ENCODE measurements at places on chromosomes 4 and X.

DNA sequence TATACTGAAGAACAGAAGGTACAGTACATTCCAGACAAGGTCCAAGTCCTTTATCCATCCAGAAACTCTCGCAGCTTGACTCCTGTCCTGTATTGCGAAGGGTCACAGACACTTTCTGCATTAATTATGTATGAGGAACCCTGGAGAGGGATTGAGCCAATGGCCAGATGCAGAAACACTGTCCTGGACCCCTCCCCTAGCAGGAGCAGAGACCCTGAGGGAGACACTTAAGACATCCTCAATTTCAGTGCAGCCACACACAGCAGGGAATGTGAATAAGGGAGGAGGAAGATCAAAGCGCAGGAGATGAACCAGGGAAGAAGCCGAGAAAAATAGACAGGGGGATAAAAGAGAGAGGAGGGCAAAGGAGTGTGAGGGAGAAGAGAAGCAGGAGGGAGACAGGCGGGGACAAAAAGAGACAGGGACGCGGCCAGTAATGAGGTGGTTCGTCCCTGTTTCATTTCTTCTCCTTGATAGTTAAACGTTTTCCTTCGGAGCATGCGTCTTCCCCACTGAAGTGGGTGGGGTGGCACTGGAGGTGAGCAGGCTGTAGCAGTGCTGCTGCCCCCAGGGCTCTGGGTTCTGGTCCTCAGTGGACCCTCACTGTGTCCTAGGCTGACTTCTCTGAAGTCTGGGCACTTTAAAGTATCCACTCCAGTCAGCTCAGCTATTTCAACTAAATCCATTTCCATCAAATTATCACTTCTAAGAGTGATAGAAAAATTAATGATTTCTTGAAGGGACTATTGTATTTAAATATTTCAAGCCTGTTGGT is 356.4 kb upstream of the NOCT start:
- no peak for DNase-seq

DNA sequence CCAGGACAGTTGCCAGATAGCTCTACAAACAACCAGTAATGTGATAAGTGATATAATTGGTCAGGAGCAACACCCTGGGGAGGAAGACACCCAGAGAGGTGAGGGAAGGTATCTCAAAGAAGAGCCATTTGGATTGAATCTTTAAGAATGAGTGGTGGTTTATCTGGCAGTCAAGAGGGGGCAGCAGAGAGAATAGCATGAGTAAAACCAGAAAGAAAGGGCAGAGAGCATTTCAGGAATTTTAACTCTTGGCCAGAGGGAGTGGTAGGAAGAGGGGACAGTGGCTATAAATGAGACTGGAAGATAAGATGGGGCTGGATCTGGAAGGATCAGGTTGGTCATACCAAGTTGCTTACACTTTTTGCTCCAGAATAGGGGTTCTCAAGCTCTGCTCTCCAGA is 5.9 kb upstream of the SEPTIN6 start:
- DNase-seq, result no peak

- DNase-seq, result no peak
These were observed 52.8 kb upstream of the CCSER1 start for GRCh38 chr4:90074322-90074886.

GRCh38 chr4:53981567-53981966 is 82.8 kb downstream of the CHIC2 start:
- DNase-seq, result no peak

DNA sequence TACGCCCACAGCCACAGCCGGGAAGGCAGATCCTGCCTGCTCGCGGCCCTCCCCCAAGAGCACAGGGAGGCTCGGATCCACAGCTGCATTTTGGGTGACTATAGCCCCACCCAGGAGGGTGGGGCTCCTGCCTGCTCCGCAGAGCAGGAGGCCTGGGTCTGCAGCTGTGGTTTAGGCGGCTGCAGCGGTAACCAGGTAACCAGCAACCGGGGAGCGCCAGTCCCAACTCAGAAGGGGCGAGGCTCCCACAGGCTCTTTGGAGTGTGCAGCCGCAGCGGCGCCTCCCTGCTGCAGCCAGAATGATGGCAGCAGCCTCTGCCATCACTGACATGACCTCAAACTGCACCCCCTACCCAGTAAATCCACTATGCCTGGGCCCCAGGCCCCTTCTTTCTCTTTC is 148.0 kb upstream of the F9 start:
- DNase-seq, result no peak

DNA sequence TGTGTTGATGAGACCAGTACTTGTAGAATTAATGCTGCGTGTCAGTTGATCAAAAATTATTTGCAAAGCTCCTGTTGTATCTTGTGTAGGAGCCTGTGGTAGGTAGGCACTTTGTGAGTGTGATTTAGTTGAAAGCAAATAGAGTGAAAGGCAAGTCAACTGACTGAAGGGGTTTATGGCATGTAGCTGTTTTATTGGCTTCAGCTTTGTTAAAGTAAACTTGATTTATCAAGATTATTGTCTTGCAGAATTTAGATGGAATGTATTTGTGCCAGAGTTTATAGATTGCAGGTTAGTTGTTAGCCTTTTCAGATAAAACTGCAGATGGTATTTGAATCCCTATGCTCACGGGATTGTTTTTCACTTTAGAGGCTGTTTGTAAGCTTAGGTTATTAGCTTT is 128.0 kb downstream of the FRAS1 start:
- DNase-seq, result no peak

GRCh38 chrX:152823657-152824056 is 6.9 kb downstream of the CETN2 start:
- DNase-seq, result no peak

GRCh38 chr4:127486248-127486647 is 146.5 kb upstream of the INTU start:
- no peak for DNase-seq

DNA sequence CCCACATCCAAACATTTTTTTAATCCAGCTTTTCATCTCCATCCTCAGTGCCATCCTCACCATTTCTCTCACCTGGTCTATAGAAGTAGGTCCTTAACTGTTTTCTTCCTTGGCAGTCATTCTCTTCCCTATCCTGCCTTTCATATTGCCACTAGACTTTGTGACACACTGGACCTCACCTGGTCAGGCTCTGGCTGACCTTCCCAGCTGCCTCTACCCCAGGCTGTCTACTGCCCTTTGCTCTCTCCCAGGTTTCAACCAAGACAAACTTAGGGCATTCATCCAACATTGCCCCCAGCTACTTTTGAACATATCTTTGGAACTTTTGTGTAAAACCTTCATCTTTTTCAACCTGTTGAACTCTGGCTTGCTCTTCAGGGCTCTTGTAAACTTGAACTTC is 39.8 kb downstream of the TRAPPC11 start:
- DNase-seq, result no peak

DNA sequence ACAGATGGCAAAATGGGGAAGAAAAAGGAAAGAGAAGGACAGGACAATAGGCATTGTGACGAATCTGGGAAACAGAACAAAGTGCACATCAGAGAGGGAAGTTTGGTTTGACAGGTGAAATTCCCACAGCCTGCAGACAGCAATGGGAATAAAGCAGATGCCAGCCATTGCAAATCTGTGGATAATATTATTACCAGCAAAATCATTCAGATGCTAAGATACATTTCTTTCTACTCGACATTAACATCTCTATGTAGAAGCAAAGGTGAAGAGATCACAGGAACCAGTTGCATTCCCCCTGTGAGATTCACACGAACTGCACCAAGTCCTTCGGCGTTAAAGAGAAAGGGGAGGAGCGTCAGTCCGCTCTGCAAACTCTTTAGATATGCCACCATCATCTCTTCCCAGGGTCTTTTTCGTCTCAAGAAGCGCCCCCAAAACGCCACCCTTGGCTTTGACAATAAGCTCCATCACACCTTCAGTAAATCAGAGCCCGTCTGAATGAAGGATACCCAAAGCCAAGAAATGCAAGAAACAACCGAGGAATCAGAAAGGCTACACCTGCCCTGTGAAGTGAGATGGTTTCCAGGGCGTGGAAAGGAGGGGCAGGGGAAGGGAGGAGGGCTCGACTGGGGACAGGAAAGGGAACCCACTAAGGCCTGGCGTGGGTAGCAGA is 1.9 kb downstream of the NEUROG2 start:
- DNase-seq, result no peak

DNA sequence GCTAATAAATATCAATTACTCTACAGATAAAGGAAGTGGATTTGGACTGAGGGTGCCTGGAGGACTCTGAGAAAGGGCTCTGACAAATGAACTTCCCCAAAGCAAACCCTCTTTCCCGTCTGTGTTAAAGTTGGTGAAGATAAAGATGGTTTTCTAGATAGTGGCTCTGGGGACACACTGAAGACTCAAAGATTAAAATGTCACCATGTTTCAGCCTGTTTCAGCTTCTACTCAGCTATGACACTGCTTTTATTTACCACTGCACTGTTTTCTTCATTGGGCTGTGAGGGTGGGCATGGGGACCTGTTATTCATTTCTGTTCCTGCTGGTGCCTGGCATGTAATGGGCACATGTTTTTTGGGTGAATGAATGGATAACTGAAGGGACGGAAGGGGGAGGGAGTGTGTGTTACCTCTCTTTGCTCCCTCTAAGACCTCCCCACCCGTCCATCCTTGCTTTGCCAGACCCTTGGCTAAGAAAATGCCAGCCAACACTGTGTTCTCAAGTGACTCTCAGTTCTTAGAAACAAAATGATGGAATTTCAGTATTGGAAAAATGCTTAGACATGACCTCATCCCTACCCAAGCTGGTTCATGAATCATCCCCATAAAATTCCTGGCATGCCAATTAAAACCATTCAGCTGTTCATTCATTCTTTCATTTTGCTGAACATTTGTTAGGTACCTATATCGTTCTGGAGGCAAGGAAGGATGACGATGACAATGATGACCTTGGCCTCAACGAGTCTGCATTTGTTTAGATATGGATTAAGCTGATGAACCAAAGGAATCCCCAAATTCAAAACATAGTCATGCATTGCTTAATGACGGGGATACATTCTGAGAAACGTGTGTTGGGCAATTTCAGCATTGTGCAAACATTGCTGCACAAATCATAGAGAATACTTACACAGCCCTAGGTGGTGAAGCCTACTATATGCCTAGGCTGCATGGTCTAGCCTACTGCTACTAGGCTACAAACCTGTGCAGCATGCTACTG is 13.4 kb upstream of the STK32B start:
- no peak for DNase-seq

- no peak for DNase-seq
These were observed 26.1 kb upstream of the CBLL2 start for GRCh38 chrX:22246620-22247019.

GRCh38 chr4:69066945-69067344 is 29.3 kb upstream of the UGT2B7 start:
- no peak for DNase-seq

GRCh38 chr4:176002007-176002613 is 63.5 kb upstream of the WDR17 start:
- no peak for DNase-seq

DNA sequence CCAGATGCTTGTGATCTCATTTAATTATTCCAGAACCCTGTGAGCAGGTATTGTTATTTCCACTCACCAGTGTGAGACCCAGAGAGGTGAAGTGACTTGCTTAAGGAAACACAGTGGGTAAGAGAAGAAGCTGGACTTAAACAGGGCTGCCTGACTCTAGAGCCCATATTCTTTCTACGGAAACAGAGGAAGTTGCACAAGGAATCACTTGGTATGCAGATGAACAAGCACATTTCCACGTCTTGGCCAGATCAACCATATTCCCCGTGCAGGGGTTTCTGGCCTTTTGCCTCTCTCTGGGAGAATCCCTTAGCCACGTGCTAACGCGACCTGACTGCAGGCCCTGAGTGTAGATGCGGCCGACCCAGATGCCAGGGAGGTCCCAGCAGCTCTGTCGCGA is 195.5 kb upstream of the ATP6AP2 start:
- no peak for DNase-seq

DNA sequence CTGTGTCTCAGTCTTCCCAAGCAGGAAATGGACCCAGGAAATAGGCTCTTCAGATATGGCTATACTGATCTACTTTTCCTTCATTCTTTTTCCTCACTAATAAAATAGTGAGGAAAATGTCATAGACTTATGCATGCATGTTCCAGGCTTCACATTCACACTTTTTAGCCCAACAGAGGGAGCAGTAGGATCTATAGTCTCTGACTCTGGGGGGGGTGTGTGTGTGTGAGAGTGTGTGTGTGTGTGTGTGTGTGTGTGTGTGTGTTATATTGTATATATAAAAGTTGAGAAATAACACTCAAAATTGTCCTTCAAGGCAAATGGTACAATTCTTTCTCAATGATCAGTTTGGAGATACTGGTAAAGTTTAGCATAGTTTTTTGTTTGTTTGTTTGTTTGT is 297.2 kb upstream of the GALNT7 start:
- no peak for DNase-seq

- DNase-seq, result peak; percentile 66
These were observed 10.0 kb upstream of the ASMTL start for GRCh38 chrX:1462596-1463251.

GRCh38 chr4:70818173-70818855 is 21.4 kb downstream of the GRSF1 start:
- DNase-seq, result no peak

DNA sequence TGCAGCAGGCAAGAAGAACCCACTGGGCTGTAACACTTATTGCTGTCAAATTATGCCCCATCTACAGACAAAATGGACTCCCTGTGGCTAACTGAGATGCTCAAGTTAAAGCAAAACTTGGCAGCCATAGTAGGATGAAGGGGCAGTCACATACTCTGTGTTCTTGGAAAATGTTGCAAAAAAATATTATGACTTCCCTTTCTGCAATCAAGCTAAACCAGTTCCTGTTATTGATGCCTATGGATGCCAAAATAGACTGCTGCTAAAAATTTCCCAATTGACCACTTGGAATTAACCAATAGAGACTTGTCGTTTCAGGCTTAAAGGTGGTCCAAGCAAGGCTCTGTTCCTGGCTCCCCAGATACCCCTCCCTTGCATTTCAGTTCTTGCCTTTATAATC is 49.5 kb downstream of the IQCM start:
- DNase-seq, result no peak

GRCh38 chr4:88439161-88439760 is 17.7 kb upstream of the HERC5 start:
- no peak for DNase-seq

GRCh38 chr4:101282076-101282844 is 65.1 kb downstream of the PPP3CA start:
- DNase-seq, result peak; percentile 39

- no peak for DNase-seq
These were observed 33.5 kb downstream of the CTBP1 start for GRCh38 chr4:1215141-1216075.

DNA sequence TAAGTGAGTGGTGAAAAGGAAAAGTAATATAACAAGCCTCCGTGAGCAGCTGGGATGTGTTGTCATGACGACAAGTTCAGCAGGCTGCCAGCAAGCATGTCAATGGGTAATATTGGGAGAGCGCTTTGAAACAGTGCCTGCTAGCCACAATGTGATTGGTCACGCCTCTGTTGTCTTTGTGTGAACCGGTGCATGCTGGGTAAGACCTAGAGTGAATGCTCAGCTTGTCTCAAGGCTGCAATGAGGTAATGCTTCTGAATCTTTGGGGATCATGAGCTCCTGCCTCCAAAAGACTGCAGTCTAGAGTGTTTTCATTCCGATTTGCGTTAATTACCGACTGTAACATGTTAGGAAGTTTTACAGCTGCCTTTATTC is 54.9 kb downstream of the STOX2 start:
- DNase-seq, result no peak

- DNase-seq, result no peak
These were observed 40.2 kb upstream of the TET2 start for GRCh38 chr4:105106426-105106825.

GRCh38 chr4:78721747-78722146 is 54.4 kb upstream of the BMP2K start:
- DNase-seq, result no peak

GRCh38 chr4:36990128-36990872 is 254.2 kb upstream of the NWD2 start:
- no peak for DNase-seq

All from stimulated activated CD4-positive, alpha-beta T cell treated with anti-CD3 and anti-CD28 coated beads, Interleukin-2, amount 100 ng/mL, for 24 hours (primary cell).